ENCODE measurements at places on chromosomes 7 and 10.
A peak's percentile ranks its signal among the peaks of the same experiment; 100 is the strongest.

DNA sequence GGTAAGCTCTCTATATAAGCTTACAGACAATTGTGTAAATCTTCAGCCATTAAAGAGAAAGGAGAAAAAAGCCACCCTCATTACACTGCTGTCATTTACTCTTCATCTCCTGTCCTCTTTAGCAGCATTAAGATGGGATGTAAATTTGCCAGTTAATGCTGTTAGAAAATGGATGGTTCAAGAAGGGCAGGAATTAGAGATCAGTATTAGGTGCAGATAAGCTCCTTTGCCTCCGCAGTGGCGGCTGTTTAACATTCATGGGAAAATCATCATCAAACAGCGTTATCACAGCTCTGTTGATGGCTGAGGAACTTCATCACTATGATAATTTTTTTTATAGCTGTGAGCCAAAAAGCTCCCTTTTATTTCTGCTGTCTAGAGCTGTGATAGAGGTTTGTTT is 61.8 kb upstream of the FAM204A start:
- H3K36me3 ChIP-seq = no peaks in the 10 kb centered on the region
- H3K27ac ChIP-seq = no peak overlapping the region
- no peak overlapping the region for H3K4me3 ChIP-seq

GRCh38 chr10:95303535-95303934 is 12.7 kb upstream of the PDLIM1 start:
- H3K27me3 ChIP-seq = no peaks in the 10 kb centered on the region
- H3K27ac ChIP-seq = no peak overlapping the region
- no peaks in the 10 kb centered on the region for H3K4me1 ChIP-seq

- H3K36me3 ChIP-seq = no peaks in the 10 kb centered on the region
- H3K27ac ChIP-seq = no peak overlapping the region
- DNase-seq = no peak
- peaks cover 29% of the 10 kb centered on the region for H3K4me1 ChIP-seq
- no peaks in the 10 kb centered on the region for H3K27me3 ChIP-seq
Measured at GRCh38 chr7:2754086-2754485, 66.1 kb downstream of the AMZ1 start.

DNA sequence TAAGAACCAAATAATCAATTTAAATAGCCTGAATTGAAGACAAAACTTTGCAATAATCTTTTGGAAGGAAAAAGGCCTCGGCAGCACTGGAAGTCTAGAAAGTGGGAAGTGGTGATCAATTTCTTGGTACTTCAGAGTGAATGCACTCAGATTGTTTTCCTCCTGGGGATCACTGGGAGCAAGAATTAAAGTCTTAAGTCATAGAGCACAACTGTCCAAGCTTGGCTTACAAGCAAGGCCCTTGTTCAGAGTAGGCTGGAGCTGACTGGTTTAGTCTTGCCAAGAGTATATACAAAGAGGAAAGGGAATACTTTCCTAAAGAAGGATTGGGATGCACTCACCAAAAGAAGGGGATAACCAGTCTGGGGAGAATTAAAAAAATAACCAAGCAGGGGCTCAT is 637.1 kb downstream of the CCSER2 start:
- no peaks in the 10 kb centered on the region for H3K4me1 ChIP-seq
- H3K27ac ChIP-seq = no peak overlapping the region
- H3K36me3 ChIP-seq = no peaks in the 10 kb centered on the region
- no peak overlapping the region for H3K4me3 ChIP-seq
- H3K27me3 ChIP-seq = no peaks in the 10 kb centered on the region

DNA sequence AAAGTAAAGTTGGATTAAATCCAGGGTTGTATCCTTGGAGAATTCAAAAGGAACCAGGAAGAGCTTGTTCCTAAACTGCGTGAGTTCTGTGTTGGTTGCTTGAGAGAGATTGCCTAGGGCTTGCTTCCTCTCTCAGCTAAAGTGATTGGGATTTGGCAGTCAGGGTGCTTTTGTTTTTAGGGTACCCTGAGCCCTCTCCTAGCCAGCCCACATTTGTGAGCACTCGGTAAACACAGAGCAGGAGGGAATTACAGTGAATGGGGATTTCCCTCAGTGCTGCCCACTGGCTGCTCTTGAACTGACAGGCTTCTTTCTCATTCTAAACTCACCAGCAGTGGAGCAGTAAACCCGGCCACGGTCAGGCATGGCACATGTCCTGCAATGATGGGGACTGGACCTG is 146.9 kb downstream of the TPST1 start:
- no peaks in the 10 kb centered on the region for H3K36me3 ChIP-seq
- H3K4me3 ChIP-seq = no peak overlapping the region
- H3K27me3 ChIP-seq = no peaks in the 10 kb centered on the region
- H3K4me1 ChIP-seq = peaks cover 41% of the 10 kb centered on the region

GRCh38 chr7:132100981-132101380 is 475.3 kb downstream of the PLXNA4 start:
- H3K4me1 ChIP-seq = no peaks in the 10 kb centered on the region
- no peaks in the 10 kb centered on the region for H3K36me3 ChIP-seq
- no peak overlapping the region for H3K27ac ChIP-seq
- no peak overlapping the region for H3K4me3 ChIP-seq
- no peaks in the 10 kb centered on the region for H3K27me3 ChIP-seq
- no peak for DNase-seq

GRCh38 chr7:96067321-96067720 is 254.6 kb downstream of the SLC25A13 start:
- DNase-seq = no peak
- no peaks in the 10 kb centered on the region for H3K4me1 ChIP-seq
- no peak overlapping the region for H3K4me3 ChIP-seq
- H3K36me3 ChIP-seq = no peaks in the 10 kb centered on the region
- H3K27me3 ChIP-seq = no peaks in the 10 kb centered on the region

DNA sequence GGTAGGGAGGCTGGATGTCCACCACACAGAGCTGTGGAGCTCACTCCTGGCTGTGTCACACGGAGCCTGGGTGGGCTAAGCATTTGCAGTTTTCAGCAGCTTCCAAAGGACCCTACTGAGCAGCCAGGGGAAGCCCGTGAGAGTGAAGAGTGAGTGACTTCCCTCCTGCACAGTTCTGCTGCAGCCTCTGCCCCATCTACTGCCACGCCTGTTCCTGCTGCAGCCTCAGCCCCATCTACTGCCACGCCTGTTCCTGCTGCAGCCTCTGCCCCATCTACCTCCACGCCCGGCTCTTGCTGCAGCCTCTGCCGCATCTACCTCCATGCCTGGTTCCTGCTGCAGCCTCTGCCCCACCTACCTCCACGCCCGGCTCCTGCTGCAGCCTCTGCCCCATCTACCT is 12.2 kb downstream of the ADAM8 start:
- no peaks in the 10 kb centered on the region for H3K36me3 ChIP-seq
- no peaks in the 10 kb centered on the region for H3K27me3 ChIP-seq

DNA sequence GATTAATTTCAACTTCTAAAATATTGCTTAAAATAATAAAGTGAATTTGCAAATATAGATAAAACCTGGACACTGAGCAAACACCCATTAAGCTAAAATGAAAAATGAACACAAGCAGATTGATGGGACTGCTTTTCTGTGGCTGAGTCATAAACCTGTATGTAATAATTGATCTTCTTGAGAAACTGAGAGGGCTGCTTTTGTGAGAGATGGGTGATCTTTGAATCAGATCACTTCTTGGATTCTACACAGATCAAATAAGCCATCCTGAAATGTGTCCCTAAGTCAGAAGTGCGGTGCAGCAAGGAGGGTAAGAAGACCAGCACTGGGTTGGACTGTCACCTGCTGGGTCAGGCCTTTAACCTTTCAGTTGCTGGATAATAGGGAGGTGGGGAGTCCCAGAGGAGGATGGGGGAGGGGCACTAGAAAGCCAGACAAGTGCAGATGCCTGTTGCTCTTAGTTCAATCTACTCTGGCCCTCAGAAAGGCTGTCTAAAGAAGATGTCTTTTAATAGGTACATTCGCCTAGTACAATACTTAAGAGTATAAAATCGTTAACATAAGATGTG is 178.2 kb upstream of the NAMPT start:
- no peak for DNase-seq
- no peak overlapping the region for H3K4me3 ChIP-seq
- H3K36me3 ChIP-seq = no peaks in the 10 kb centered on the region
- H3K27me3 ChIP-seq = no peaks in the 10 kb centered on the region
- peaks cover 18% of the 10 kb centered on the region for H3K4me1 ChIP-seq

- no peak overlapping the region for H3K27ac ChIP-seq
- no peaks in the 10 kb centered on the region for H3K36me3 ChIP-seq
- peaks cover 1% of the 10 kb centered on the region for H3K27me3 ChIP-seq
- no peaks in the 10 kb centered on the region for H3K4me1 ChIP-seq
- H3K4me3 ChIP-seq = no peak overlapping the region
Measured at GRCh38 chr10:42885491-42886270, 103.1 kb downstream of the BMS1 start.

DNA sequence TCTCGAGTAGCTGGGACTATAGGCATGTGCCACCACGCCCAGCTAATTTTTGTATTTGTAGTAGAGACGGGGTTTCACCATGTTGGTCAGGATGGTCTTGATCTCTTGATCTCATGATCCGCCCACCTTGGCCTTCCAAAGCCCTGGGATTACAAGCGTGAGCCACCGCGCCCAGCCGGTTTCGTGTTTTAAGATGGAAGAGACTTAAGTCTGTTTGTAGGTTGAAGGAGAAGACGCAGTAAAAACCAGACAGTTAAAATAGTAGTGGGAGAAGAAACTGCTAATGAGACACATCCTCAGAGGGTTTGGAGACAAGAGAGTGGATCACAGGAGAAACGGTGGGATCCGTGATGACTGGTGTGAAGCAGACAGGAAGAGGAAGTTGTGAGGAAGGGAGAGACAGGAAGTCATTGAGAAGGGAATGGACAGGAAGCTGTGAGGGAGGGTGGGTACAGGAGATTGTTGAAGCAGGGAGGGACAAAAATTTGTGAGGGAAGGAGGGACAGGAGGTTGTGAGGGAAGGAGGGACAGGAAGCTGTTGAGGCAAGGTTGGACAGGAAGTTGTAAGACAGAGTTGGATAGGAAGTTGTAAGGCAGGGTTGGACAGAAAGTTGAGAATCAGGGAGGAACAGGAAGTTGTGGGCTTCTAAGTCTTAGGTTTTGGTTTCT is 115.5 kb downstream of the WDFY4 start:
- H3K27ac ChIP-seq = peak overlapping the region; percentile 21
- no peak overlapping the region for H3K4me3 ChIP-seq
- peaks cover 9% of the 10 kb centered on the region for H3K4me1 ChIP-seq
- no peaks in the 10 kb centered on the region for H3K27me3 ChIP-seq

DNA sequence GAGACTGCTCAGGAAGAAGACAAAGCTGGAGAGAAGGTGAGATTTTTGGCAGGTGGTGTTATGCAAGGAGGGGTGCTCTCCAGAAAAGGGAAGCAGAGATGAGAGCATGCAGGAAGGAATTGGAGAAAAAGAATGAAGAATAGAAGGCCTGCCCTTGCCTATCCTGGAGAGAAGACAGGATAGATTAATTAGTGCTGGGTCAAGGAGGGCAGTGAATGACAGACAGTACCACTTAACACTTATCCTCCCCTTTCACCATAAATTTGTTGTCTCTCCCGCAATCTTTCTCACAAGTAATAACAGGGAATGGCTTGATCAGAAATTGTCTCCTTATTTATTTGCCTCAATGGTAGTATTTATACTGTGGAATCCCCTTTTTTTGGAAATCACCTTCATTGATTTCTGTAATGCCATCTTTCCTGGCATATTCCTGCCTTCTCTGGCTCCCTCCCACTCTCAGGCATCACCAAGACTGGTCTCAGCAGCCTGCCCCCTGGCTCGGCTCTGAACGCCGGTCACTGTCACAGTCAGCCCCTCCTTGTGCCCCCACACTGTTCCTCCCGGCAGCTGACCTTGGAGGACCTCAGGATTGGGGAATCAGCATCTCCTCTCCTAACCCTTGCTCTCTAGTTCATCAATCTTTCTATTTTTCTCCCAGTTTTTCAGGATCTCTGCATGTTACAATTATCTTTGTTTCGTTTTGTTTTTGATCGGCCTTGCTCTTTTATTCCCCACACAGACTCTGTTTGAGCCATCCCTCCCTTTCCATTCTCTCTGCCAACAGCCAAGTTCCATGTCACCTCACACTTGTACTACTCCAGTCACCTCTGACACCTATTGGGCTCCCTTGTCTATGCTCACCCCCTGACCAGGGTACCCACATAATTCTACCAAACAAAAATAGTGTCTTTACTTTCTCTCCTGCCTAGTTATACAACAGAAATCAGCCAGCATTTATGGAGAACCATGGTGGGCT is 294.2 kb downstream of the PLXDC2 start:
- no peak overlapping the region for H3K27ac ChIP-seq
- no peaks in the 10 kb centered on the region for H3K4me1 ChIP-seq
- H3K36me3 ChIP-seq = no peaks in the 10 kb centered on the region
- no peaks in the 10 kb centered on the region for H3K27me3 ChIP-seq
- DNase-seq = no peak

GRCh38 chr10:6713716-6714115 is 133.6 kb upstream of the PRKCQ start:
- H3K36me3 ChIP-seq = no peaks in the 10 kb centered on the region
- DNase-seq = no peak
- no peak overlapping the region for H3K27ac ChIP-seq
- no peaks in the 10 kb centered on the region for H3K4me1 ChIP-seq
- H3K27me3 ChIP-seq = peaks cover 40% of the 10 kb centered on the region

GRCh38 chr7:152011860-152012259 is 13.6 kb upstream of the GALNT11 start:
- no peak for DNase-seq
- no peaks in the 10 kb centered on the region for H3K36me3 ChIP-seq
- no peaks in the 10 kb centered on the region for H3K4me1 ChIP-seq
- no peak overlapping the region for H3K4me3 ChIP-seq

DNA sequence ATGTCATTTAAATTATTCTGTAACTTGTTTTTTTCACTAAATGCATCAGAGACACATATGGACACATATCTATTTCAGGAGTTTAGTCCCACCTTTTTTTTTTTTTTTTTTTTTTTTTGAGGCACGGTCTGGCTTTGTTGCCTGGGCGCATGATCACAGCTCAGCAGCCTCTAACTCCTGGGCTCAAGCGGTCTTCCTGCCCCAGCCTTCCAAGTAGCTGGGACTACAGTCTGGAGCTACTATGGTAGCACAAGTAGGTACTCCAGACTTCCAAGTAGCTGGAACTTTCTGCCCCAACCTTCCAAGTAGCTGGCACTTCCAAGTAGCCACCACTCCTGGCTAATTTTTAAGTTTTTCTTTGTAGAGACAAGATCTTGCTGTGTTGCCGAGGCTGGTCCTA is 407.7 kb downstream of the GALNT17 start:
- H3K36me3 ChIP-seq = no peaks in the 10 kb centered on the region
- H3K4me3 ChIP-seq = no peak overlapping the region
- no peaks in the 10 kb centered on the region for H3K27me3 ChIP-seq
- H3K4me1 ChIP-seq = no peaks in the 10 kb centered on the region

DNA sequence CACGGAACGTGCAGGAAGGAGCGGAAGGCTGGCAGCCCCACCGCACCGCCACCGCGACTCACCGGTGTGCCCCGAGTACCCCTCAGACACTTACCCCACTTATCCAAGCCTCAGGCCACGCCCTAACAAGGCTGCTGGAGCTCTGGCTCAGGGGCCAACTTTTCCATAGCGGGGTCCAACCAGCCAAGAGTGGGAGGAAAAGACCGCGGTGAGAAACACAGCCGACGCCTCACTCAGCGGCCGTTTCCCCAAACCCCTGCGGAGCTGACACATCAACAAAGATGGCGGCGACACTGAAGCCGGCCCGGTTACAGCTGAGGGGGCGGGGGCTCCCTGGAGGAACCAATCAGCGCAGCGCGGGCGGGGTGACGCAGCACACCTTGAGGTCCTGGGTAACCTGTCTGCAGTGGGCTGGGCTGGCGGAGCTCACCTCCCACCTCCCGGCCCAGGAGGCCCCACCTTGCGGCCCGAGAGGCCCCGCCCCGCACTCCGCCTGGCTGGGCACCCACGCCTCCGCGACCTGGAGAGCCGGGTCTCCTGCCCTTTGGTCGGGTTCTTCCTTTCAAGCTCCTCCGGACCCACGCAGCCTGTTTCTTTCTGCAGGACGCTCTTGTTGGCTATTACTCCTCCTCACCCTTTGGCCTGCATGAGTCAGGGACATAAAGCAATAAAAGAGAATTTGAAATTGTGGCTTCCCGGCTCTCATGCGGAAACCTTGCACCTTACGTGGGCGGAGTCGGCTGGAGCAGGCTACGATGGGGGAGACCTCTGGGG is at the start of gene CCDC186:
Gene CCDC186, minus strand, starts transcription at position 283 of the 774 bp plus-strand sequence. CDS start 10,935 bp downstream, outside the sequence.
- no peaks in the 10 kb centered on the region for H3K27me3 ChIP-seq
- peak within 1 kb of the TSS; percentile 95 for H3K27ac ChIP-seq
- peak within 1 kb of the TSS; percentile 78 for H3K4me3 ChIP-seq
- DNase-seq = peak; percentile 97
